ENCODE measurements at places on chromosomes 2 and 18.

DNA sequence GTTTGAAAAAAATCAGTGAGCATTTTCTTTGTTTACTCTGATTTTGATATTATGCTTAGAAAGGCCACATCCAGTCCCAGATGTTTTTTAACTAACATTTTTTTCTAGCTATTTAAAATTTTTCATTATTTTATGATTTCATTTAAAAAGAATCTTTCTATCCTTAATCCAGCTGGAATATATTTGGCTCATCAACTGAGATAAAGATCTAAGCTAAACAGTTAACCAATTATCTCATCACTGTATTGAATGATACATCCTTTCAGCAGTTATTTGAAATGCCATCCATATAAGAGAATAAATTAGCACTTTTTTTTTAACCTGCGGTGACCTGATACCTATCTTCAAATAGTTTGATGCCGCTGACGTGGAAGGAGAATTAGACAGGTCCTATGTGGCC is 245.5 kb upstream of the COPS8 start:
- DNase-seq, result no peak

- no peak for DNase-seq
Measured at GRCh38 chr2:206561962-206562361, 80.3 kb upstream of the FAM237A start.

DNA sequence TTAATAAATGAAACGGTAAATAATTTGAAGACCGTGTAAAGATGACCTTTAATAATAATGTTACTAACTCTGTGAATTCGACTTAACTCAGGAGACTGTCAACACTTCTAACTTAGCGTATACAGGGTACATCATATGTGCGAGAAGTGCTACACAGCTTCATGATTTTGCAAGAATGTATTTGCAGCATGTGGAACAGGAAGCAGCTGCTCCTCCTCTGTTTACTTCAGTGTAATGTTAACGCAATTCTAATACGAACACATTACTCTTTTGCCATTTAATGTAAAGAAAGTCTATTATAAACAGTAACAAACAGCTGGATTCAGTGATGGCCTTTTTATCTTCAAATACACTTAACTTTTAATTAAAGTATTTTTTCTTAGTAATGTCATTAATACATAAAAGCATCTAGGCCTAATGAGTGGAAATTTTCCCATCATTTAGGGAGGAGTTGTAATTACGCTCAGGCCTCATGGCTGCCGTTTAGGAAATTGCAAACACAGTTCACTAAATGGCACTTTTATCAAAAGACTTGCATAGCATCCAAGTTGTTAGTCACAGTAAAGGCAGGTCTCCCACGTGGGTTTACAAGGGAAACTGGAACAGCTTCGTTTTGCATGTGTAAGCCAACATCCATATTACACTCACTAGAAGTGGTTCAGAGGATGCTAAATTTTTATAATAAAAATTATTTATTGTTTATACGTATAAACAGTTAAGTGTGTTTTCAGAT is 635.7 kb downstream of the FBXO15 start:
- no peak for DNase-seq

- DNase-seq, result no peak
Measured at GRCh38 chr18:47893939-47894699, 36.3 kb downstream of the SMAD2 start.

- no peak for DNase-seq
Measured at GRCh38 chr2:214649440-214650205, 159.9 kb downstream of the BARD1 start.

- DNase-seq, result no peak
Measured at GRCh38 chr2:215973954-215974699, 39.2 kb downstream of the MREG start.

DNA sequence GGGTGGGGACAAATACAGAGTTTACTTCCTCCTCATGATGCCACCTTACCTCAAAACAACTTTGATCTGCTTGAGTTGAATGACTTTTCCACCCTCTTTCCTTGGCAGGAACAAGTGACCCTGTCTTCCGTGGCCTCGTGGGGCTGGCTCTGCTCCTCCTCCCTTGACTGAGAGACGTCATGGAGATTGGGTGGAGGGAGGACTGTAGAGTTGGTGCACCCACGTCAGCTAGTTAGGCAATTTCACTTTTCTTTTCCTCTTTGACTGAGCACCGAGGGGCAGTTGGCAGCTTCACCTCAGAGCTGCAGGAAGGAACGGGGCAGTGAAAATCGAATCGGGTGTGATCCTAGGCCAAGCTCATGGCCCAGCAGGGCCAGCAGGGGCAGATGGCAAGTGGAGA is at the start of gene SP140:
Gene SP140, plus strand, starts transcription at position 251 of the 400 bp plus-strand sequence. Its CDS starts 109 bp downstream, at position 360.
- peak; percentile 56 for DNase-seq

- DNase-seq, result no peak
Measured at GRCh38 chr2:46547223-46548102, 68.1 kb downstream of the TMEM247 start.

- no peak for DNase-seq
Measured at GRCh38 chr2:170340693-170341068, 162.7 kb downstream of the MYO3B start.

DNA sequence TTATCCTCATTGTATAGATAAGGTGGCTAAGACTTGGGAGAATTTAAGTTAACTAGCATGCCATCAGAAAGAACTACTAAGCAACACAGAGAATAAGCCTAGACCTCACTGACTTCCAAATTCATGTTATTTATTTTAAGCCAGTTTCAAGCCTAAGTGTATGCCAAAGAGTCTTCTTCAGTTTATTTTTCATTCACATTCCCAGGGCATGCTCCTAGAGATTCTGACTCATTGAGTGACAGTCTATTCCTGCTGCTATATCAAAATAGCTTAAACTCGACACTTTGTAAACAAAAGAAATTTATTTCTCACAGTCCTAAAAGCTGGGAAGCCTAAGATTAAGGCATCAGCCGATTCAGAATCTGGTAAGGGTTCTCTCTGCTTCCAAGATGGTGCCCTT is 467.1 kb downstream of the MBD2 start:
- DNase-seq, result no peak

DNA sequence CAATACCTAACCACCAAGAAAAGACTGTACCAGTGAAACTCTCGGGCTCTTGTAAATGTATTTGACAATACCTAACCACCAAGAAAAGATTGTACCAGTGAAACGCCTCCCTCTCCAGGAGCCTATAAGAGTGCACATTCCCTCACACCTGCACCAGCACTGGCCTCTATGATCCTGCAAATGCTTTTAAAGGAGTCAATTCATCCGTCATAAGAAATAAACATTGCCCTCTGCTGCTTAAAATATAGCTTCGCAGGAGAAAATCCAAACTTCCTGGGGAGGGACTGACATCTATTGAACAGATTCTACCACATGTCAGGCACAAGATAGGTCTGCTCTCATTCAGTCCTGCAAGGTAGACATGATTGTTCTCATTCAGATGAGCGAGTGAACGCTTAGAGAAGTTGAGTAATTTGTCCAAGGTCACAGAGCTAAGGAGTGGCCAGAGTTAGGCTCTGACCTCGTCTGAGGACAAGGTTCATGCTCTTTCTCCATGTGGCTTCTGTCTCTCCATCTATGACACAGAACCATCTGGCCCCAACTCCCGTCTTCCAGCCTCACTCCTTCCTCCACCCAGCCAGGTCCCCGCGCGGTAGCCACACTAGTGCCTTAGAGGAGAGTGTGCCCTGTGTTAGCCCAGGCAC is 38.7 kb downstream of the MCFD2 start:
- no peak for DNase-seq

GRCh38 chr2:64910972-64911433 is 78.2 kb upstream of the SLC1A4 start:
- DNase-seq, result no peak

GRCh38 chr2:99677814-99678213 is 188.0 kb upstream of the REV1 start:
- DNase-seq, result no peak

DNA sequence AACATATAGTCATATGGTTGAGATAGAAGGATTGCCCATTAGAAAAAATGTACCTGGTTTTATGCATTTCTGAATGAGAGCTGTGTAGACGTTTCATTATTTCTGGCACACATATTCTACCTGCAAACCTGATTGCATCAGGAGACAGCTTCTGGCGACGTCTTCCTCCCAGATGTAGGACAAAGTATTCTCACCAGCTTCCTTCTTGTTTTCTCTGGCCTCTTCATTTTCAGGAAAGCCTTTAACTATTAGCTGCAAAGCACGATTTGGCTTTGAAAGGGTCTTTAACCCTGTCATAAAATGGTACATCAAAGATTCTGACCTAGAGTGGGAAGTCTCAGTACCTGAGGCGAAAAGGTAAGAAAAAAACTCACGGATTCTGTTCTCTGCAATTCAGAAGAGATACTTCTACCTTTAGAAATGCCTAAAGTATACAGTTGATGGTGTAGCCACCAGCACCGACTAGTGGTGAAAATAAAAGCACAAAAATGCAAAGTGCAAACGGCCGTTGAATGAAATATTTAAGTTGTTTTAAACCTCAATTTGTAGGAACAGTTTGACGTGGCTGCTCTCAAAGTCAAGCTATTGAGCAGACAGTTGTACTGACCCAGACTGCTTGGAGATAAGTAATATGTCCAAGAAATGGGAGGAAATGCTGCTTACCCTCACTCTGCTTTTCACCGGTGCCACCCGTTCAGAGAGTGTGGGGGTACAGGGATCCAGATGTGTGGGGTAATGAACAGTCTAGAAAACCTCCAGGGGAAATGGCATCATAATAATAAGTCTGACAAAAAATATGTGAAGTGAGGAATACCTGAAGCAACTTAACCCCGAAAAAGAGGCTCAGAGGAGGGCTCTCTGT is 20.2 kb downstream of the IL18RAP start:
- no peak for DNase-seq
